ENCODE measurements at places on chromosomes 3 and 15.

DNA sequence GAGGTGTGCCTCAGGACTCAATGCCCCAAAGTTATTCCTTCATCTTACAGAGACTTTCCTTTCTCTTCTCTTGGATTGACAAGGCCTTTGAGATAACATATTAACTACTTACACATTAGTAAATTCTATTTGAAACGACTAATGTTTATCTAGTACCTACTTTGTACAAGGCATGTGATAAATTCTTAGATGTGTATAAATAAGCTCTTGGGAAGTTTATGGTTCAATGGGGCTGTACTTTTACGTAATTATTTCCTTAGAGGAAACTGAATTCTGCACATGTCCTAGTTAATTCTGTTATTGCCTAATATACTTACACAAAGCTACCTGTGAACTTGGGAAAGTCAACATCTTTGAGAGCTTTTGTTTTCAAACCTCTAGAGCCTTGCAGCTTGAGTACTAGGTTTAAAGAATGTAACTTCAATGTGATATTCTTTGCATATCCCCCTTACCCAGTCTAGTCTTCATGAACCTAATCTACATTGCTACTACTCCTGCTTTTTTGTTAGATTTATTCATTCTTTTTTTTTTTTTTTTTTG is 58.5 kb upstream of the RAP2B start:
- DNase-seq, result no peak

- no peak for DNase-seq
These were observed 140.1 kb downstream of the CHSY1 start for GRCh38 chr15:101111570-101112262.

GRCh38 chr3:64084640-64085039 is 61.3 kb upstream of the PSMD6 start:
- DNase-seq, result no peak

GRCh38 chr3:172296975-172297332 is 151.3 kb downstream of the GHSR start:
- no peak for DNase-seq

GRCh38 chr15:64246364-64247189 is 83.8 kb upstream of the PPIB start:
- DNase-seq, result no peak

DNA sequence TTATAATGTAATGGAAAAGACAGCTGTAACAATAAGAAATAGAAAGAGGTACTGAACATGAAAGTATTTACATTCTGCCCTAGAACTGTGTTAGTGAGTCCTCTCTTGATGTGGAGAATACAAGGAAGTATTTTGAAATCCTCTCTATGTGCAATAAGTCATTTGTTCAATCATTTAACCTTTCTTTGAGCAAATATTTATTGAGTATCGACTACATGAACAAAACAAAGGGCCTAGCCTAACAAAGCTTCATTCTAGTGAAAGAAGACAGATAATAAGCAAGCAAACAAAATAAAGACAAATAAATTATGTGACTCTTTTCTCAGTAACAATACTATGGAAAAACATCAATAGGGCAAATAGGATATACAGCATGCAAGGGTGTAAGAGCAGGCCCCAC is 354.9 kb upstream of the ATP11B start:
- no peak for DNase-seq

- DNase-seq, result no peak
These were observed 45.2 kb downstream of the CGNL1 start for GRCh38 chr15:57421551-57421950.

GRCh38 chr15:64343841-64344240 is 12.1 kb downstream of the CSNK1G1 start:
- no peak for DNase-seq

DNA sequence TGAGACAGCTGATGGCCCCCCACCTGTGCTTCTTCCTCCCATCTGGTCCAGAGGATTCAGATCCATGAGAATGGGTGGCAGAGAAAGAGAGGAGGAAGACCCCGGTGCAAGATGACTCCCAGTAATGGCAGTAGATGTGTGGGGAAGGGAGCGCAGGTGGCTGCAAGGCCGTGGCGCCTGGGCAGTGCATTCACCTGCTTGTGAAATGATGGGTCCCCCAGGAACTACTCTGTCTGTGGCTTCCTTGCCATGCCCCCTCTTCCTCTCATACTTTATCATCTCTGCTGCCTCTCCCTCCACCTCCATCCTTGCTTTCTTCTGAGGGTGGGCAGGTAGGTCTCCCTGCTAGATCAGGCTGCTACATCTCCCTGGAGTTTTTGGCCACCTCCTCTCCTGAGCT is 23.3 kb downstream of the ZNF710 start:
- DNase-seq, result no peak

- no peak for DNase-seq
These were observed 452.5 kb downstream of the RAP2B start for GRCh38 chr3:153614563-153614962.

- DNase-seq, result no peak
These were observed 620.3 kb upstream of the AGTR1 start for GRCh38 chr3:148077318-148077923.

DNA sequence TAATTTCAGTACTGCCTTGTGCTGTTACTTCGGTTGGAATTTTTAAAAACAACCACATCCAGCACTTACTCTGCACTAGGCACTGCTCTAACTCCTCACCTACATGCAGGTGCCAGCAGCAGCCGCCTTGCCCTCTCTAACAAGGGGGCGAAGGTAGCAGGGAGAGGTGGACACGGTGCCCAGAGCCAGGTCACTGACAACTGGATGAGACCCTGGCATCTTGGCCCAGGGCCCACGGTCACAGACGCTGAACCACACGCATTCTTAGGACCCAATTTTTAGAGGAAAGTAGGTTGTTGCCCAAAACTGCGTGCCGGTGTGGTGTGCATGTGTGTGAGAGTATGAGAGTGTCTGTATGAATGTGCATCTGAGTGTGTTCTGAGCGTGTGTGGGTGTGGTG is 63.4 kb upstream of the GATA2 start:
- no peak for DNase-seq

- DNase-seq, result no peak
These were observed 36.1 kb downstream of the AP3S2 start for GRCh38 chr15:89857673-89858072.

- peak; percentile 72 for DNase-seq
These were observed 52.8 kb downstream of the FAM43A start for GRCh38 chr3:194738254-194739093.

DNA sequence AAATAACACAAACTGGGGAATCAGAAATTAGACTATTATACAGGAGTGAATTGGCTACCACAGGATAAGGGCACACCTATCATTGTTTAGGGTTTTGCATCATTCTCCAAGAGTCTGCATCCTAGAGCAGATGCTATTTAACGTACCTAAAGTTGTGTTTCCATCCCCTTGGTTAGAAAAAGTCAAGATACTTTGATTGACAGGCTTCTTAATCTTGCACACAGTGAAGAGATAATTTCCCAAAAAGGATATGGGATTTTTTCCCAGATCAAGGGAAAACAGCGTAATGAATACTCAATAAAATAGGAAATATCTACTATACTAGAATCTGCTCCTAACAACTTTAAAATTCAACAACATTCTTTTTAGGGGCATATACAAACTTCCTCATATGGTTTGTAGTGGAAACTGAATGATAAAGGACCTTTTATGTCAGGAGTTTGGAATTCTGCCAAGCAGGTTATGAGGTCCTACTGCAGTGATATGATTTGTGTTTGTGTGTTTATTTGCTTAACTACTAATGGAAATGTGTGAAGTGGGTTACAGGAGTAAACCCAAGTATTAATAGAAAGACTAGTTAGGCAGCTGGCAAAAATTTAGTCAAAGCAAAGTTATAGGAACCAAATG is 124.1 kb upstream of the MME start:
- DNase-seq, result no peak

DNA sequence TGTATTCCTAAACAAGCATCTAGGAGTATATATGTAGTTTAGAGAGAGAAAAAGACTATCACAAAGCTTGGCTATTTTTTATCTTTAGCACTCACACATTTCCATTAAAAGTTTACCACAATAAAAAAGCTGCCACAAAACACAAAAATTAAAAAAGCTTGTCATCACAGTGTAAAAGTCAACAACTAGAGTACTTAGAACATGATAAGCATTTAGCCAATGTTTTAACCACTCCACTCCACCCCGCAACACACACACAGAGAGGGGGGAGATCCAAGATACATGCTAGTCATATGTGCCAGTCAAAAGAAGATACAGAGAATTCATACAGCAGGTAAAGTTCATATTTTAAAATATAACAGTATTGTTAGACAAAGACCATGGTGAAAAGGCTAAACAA is 79.7 kb downstream of the STAG1 start:
- no peak for DNase-seq

DNA sequence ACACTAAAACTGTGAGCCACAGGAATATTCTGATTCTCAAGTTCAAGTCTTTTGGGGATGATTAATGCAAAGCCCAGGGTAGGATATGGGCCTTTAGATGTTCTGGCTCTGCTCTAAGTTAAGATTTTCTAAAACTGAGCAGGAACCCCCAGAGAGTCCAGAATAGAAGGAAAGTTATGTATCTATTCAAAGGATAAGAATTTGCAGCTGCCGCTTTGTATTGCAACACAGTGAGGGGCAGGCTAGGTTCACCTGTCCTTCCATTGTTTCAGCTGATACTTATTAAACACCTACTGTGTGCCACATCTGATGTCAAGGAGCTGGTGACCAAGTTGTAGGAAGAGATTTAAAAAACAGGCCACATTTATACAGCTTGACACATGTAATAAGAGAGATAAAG is 290.4 kb downstream of the MAGI1 start:
- no peak for DNase-seq

DNA sequence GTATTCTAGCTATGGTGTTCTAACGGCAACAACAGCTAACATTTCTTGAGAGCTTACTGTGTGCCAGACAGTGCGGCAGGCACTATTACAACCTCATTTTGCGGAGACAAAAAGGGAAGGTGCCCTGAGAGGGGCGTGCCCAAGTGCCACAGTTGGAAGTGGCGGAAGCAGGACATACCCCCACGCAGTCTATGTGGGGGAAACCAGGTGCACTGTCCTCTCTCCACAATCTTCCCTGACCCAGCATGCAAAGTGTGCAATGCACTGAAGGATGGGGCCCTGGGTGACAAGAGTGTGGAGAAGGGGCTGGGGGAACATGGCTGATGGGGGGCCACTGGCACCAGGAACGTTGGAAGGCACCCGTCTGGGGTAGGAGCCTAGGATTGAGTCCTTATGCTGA is 8.6 kb downstream of the ANP32A start:
- no peak for DNase-seq

DNA sequence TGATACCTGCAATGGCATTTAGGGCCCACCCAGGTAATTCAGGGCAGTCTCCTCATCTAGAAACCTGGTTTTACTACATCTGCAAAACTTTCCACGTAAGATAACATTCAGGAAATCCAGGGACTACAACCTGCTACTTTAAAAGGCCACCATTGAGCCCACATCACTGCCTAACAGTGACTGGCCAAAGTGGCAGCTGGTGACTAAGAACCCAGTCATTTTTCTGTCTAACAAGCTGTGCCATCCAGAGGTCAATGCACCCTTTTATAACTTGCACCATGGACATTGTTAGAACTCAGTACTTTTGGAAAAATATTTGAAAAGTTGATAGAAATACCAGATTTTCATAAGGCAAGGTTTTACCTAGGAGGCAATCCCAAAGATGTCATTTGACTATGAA is 492.4 kb downstream of the OTOL1 start:
- no peak for DNase-seq

GRCh38 chr3:11559816-11560633 is 83.7 kb downstream of the VGLL4 start:
- DNase-seq, result no peak

DNA sequence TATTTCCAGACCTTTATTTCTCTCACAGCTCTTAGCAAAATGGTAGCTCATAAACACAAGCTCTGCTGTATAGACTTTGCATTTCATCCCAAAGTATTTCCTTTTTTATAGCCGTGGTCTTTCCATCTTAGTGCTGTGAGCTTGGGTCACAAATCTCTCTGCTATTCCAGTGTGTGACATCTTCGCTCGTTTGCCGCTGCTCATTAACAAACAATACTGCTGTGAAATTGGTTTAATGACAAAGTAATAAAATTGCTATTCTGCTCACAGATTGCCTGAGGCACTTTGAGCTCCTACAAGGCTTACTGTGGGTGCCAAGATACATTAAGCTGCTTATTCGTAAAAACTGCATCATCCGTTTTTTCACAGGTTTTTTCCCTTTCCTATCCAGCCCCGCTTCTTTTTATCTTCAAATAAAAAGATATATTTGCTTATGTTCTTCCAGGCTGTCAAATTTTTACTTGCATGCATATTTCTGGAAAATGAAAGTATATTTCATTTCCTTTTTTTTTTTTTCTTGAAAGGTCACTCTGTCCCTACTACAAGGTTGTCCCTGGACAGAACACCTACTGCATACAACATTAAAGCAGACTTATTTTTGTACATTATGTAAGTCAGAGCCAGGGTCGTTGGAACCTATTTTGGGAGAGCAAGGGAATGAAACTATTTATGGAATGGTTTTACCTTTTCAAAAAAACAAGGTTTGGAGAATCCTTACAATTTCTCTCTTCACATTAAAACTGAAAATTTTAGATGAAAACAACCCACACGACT is 174.5 kb downstream of the MEIS2 start:
- DNase-seq, result no peak

- DNase-seq, result no peak
These were observed 143.4 kb downstream of the FEZF2 start for GRCh38 chr3:62229908-62230307.

DNA sequence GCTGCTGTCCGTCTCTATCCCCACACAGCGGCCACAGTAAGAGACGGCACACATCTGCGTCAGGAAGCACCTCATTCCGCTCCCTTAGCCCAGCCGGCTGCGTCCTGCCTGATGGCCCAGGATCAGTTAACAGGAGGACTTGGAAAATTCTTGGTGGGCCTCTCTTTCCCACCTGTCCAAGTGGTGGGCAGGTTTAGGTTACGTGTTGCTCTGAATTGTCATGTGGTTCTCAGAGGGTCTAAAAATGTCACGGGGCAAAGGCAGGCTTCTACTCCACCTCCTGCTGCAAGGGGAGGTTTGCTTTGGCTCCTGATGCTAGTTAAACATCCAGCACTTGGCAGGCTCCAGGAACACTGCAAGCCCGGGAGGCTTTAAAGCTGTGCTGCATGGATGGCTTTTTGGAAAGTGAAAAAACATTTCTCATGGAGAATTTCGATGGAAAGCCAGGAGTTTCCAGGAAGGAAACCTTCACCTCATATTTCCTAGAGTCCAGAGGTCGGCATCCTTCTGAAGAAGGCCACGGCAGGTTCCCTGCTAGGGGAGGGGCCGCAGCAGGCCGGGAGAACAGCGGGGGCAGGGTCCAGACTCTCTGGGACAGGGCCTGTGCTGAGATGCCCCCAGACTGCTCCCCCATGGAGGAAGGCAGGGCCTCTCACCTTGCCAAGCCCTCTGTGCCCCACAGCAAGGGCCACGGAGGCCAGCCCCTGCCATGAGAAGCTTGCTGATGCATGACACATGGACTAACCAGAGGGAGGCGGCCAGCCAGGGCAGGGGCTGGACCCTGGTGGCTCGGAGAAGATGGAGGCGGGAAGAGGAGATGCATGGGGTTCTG is 10.8 kb downstream of the CTSH start:
- DNase-seq, result no peak

DNA sequence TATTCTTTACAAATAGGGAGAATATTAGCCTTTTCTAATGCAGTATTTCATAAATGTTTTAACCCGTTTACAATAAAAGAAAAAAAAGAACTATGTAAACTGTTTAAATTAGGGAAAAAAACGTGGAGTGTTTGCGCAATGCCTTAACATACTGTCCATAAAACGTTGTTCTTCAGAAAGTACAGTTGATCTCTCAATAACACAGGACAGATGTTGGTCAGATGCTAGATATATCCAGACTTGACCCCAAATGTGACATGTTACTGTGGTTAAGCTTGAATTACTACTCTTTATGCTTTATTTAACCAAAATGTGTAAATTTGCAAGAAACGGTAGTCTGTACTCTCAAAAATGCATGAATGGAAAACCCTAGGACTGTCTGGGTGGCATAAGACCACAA is 110.3 kb downstream of the PLOD2 start:
- DNase-seq, result no peak
